HCT116 (cell line): ENCODE measurements at places on chromosomes 13 and 19.

- peak; percentile 56 for DNase-seq
These were observed 14.1 kb downstream of the SHANK1 start for GRCh38 chr19:50705422-50706019.

DNA sequence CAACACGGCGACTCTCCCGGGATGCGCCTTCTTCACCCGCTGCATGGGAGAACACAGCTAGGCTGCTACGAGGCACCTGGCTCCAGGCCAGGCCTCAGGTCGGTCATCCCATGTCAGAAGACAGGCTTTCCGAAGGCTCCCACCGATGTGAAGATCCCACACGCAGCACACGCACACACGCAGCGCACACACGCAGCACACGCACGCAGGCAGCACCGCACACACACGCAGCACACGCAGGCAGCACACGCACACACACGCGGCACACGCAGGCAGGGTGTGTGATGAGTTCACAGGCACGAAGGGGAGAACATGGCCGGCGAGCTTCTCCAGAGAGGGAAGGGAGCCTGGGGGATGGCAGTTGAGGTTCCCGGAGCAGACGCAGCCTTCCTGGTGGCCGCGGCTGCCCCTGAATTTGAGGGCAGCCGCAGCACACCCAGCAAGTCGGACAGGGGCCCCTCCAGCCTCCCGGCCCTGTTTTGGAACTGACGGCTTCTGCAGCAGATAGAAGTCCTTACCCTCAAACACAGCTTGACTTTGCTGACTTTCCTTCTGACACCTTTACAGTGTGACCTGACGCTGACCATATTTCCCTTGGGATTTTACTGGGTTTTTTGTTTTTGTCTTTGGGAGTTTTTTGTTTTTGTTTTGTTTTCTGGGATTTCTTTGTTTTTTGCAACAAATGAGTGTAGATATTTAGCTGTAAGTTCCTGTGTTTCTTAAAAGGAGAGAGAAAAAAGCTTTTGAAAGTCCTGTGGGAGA is 55.9 kb downstream of the RASA3 start:
- DNase-seq, result no peak

- DNase-seq, result no peak
These were observed 5.9 kb downstream of the MIPEP start for GRCh38 chr13:23883255-23883654.

DNA sequence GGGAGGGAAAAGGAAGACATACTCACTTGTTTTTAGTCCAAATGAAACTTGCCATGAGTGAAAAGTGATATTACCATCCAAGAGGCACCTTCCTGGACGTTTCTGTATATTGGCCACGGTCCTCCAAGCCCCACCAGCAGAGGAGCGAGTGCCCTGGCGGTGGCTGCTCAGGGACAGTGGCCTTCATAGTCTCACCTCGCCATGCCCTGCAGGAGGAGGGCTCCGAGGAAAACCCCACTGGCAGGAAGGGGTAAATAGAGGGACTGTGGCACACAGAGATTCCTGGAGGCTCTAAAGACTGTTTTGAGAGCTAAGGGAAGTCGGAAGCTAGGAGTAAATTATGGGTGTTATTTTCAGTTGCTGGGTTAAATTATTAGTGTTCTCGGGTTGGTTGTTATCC is 98.4 kb upstream of the UBL3 start:
- DNase-seq, result no peak

DNA sequence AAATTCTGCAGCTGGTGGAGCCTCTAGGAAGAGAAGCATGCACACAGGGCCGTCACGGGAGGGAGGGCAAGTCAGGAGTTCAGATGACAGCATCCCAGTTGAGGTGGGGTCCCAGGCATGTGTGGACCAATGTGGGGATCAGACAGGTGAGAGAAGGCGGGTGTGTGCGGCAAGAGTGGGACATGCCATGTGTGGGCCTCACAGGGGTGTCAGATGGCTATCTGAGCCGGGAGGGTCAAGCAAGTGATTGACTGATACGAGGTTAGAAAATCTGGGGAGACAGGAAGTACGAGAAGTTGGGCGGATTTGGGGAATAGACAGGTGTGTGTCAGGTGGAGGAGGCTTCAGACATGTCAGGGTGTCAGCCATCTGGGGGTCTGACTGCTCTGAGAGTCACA is 8.9 kb downstream of the RASGRP4 start:
- DNase-seq, result no peak

- DNase-seq, result peak; percentile 10
These were observed 57.4 kb downstream of the ZNF728 start for GRCh38 chr19:22945560-22945959.

DNA sequence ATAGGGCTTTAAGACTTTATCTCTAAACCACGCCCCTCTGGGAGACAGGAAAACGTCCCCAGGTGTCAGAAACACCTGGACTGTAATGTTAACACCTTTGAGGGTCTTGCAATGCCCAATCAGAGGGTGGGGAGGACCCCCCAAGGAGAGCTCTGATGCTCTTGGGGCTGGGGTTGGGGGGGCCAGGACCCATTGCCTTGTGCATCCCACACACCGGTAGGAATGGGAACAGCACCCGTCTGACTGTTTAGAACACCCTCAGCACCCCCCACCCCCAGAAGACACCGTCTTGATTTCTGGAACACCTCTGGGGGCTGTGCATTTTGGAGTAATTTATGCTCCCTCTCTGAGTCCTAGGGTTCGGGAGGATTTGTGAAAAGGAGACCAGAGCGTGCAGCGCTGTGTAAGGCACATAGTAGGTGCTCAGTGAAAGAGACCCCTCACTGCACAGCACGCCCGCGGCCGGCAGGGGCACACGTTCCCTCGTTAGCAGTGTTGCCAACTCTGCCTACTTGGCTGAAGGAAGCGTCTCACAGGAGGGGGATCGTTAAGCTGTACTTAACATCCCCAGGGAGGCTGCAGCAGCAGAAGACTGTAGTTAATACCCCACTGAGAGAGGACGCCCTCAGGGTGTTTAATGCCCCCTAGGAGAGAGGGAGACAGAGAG is 2.8 kb upstream of the ERFL start:
- DNase-seq, result no peak

DNA sequence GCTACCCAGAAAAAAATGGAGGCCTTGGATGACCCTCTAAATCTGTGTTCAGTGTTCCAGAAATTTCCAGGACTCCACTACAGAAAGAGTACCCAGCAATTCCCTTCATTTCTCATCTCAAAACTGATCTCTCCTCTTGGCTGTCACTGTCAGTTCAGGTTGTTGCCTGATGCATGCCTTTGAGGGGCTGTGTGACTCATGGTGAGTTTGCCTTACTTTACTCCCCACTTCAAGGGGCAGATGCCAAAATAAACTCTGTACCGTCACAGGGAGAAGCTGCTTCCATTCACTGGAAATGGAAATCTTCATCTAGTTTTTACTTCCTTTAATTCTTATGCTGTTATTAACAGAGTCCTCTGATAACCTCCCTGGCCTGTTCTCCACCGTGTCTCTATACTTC is 1075.0 kb downstream of the DIAPH3 start:
- no peak for DNase-seq
